ENCODE measurements at places on chromosomes 7 and 10.

GRCh38 chr7:25877802-25878789, 273.9 kb upstream of the NFE2L3 start:
- no peak for DNase-seq

DNA sequence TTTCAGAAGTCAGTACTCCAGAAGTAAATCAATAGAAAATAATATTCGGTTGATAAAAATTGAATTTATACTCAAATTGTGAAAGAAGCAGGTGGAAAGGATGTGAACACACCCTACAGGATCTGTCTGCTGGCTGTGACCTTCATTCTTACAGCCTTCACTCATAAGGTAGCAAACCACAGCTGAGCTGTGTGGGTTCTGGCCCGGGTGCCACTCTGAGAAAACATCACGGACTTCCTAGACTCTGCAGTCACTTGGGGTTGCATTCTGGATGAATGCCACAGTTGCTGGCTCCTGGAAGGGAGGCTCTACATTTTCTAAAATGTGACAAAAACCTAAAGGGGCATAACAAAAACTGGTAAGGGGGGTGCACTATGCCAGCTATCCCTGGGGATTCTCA, 36.0 kb upstream of the ABLIM1 start:
- no peak for DNase-seq

DNA sequence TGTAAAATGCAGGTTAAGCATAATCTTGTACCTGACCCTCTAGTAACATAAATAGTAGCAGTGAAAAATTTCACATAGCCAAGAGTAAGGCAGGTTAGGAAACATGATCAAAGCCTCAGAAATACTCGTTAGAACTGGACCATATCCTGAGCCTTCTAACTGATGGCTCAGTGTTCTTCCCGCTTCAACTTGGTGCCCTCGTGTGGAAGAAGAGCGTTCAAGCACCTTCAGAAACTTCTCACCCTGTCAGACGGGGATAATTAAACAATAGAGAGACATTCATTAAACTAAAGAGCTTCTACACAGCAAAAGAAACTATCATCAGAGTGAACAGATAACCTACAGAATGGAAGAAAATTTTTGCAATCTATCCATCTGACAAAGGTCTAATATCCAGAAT, 124.5 kb downstream of the MYOF start:
- peak; percentile 13 for DNase-seq

DNA sequence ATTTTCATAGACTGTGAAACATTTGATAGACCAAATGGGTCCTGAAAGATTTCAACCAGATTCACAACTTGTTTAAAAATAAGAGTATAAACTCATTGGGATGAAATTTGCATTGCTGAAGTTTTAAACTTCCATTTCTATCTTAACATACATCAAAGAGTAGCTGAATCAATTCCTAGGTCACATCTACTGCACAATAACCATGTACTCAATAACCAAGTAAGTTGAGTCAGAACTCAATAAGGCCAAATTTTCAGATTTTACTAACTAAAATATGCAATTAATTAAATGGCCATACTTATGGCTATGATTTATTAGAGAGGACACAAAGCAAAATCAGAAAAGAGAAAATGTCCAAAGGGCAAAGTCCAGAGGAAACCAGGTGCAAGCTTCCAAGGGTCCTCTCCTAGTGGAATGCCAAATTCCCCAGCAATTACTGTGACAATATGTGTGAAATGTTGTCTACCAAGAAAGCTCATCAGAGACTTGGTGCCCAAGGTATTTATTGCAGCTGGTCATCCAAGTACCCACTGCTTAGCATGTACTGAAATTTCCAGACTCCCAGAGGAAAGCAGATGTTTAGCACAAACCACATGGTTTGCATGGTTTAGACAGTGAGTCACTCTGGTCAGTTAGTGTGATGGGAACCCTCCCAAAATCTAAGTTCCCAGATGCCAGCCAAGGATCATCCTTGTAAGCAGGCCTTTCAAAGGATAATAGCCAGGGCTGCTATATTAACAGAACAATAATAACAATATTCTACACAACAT, 238.9 kb downstream of the IPMK start:
- DNase-seq = no peak

DNA sequence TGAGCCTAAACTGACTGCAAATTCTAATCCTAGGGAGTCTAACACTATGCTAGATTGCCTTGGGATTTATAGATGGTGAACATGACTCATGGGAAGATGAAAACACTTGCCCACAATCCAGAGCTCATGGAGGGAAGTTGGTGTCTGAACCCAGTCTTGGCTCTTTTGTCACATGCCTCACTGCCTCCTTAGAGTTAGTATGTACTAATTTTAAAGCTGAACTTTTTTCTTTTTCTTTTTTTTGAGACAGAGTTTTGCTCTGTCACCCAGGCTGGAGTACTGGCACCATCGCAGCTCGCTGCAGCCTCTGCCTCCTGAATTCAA, 14.4 kb downstream of the MRPL32 start:
- no peak for DNase-seq

GRCh38 chr7:96311967-96312366, 9.9 kb downstream of the SLC25A13 start:
- DNase-seq = no peak

GRCh38 chr10:119396008-119396708, 146.4 kb downstream of the RGS10 start:
- DNase-seq = no peak

- DNase-seq = no peak
Measured at GRCh38 chr7:146510088-146510680, 393.6 kb downstream of the CNTNAP2 start.

GRCh38 chr10:111873041-111873440, 310.5 kb downstream of the GPAM start:
- DNase-seq = no peak

DNA sequence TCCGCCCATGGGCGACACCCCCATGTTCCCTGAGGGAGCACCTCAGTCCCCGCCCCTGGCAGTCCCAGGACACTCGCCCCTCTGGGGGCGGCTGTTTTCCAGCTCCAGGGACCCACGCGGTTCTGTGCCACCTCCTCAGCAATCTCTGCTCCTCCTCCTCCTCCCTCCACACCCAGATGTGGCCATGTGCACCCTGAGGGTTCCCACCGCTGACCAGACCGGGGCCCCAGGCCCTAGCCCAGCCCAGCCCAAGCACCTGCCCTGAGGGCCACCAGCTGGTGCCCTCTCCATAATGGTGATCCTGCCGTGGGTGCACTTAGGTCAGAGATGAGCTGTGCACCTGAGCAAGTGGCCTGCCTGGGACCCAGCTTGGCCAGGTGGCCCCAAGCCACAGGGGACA, 25.1 kb downstream of the AP5Z1 start:
- no peak for DNase-seq

DNA sequence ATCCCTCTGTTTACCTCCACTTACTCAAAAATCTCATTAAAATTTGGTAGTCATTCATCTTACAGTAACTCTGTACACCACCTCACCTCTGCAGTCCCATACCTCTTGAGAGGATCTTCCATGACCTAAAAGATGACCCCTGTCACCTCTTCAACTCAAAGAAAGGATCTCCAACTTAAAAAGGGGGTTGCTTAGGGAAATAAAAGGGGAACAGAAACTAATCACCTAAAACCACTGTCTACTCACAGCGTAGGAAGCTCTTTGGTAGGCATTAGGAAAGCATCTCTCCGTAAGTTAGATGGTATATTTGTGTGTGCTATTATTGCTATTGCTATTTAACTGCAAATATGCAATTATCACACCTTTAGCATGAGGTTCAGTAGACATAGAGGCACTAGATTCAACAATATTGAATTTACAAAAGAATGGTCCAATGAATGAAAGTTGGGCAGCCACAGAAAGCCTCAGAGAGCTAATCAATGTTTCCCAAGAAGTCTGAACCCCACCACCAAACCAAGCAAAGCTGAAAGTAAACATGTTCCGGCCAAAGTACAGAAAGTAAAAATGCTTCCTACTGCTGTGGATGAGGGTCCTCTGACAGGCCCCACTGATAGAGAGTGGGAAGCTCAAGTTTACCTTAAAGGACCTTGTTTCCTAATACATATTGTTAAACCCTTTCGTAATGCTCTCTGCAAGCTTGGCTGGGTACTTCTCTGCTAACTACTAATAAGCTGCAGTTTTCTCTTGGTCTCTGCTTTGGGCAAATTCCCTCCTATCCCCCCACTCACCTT, 105.8 kb downstream of the GRM8 start:
- DNase-seq = no peak

GRCh38 chr10:13853854-13854253, 267.1 kb downstream of the PRPF18 start:
- DNase-seq = no peak

GRCh38 chr7:6250364-6250833, 22.0 kb downstream of the CYTH3 start:
- DNase-seq = no peak

GRCh38 chr7:7017707-7018280, 164.6 kb upstream of the C1GALT1 start:
- DNase-seq = no peak

GRCh38 chr10:11165591-11166543, 148.2 kb downstream of the CELF2 start:
- DNase-seq = no peak

GRCh38 chr10:26408858-26409494, 29.2 kb upstream of the APBB1IP start:
- DNase-seq = no peak

DNA sequence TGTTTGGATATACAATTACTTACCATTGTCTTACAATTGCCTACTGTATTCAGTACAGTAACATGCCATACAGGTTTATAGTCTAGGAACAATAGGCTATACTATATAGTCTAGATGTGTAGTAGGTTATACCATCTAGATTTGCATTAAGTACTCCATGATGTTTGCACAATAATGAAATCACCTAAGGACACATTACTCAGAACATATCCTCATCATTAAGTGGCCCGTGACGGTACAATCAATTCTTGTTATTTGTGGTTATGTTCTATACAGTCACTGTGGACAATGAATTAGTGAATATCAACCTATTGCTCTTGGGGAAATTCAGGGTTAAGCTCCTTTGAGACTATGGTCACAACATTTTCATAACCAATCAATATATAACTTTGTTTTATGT, 75.6 kb downstream of the MICU1 start:
- DNase-seq = no peak

- DNase-seq = no peak
Measured at GRCh38 chr7:153301936-153302335, 542.4 kb downstream of the ACTR3B start.

GRCh38 chr10:126979311-126979710, 74.1 kb downstream of the DOCK1 start:
- no peak for DNase-seq

GRCh38 chr10:74730246-74730645, 96.2 kb upstream of the KAT6B start:
- no peak for DNase-seq

GRCh38 chr7:96344236-96344635, 22.3 kb upstream of the SLC25A13 start:
- no peak for DNase-seq

GRCh38 chr10:129192344-129193128, 274.5 kb upstream of the MGMT start:
- DNase-seq = no peak

- no peak for DNase-seq
Measured at GRCh38 chr7:46880508-46881196, 701.3 kb downstream of the TNS3 start.

GRCh38 chr7:129559564-129559963, 52.0 kb upstream of the NRF1 start:
- DNase-seq = no peak

DNA sequence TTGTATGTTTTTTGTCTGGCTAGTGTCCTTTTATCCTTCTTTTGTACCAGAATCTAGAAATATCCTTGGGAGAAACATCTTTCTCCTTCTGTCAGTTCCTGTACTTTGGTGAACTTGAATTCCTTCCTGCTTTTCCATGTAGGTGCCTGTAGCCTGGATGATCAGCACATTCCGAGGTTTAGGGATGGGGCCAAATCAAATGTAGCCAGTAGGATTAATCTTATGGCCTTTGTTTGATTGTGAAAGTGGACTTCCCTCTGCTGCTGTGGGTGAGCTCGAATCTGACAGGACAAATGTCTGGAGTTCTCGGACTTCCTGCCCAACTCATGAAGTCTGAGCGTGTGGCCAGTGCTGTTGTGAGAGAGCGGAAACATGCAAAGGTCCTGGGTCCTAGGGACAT, 33.2 kb upstream of the NAMPT start:
- no peak for DNase-seq

- DNase-seq = peak; percentile 88
Measured at GRCh38 chr10:30002426-30003266, 56.7 kb downstream of the JCAD start.

GRCh38 chr10:132448248-132448731, 51.3 kb downstream of the PWWP2B start:
- DNase-seq = no peak

DNA sequence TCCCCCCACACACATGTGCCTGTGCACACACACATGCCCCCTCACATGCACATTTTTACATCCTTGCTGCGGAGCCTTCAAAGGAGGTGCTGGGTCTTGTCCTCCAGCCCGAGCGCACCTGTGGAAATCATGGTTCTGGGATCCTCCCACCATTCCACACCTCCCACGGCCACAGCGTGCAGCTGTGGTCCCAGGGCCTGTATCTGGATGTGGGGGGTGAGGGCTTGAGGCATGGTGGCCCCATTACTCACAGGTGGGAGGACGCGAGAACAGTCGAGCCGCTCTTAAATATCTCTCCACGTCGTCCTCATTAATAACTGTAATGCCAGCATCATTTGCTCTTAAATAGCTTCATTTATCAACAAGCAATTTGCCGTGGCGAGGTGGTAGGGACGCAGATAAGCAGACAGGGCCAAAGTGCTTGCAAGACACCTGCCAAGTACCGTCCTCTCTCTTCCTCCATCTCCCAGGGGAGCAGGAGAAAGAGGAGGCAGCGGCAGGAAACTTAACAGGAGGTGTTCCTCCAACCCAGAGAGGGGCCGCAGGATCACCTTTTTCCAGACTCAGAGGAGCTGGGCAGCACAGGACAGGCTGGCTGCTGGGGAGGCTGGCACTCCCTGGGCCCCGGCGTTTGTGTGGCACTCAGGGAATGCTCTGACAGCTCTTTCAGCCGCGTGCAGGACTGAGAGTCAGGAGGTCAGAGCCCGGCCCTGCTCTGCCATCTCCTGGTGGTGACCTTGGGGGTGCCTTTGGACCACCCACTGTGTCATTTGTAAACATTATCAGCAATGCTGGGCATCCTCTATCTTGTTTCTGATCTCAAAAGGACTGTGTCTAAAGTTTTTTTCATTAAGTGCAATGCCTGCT, 87.4 kb downstream of the CDH23 start:
- no peak for DNase-seq

- DNase-seq = no peak
Measured at GRCh38 chr7:157375410-157375809, 38.6 kb downstream of the DNAJB6 start.

- DNase-seq = no peak
Measured at GRCh38 chr7:117825132-117825531, 48.1 kb downstream of the CTTNBP2 start.

DNA sequence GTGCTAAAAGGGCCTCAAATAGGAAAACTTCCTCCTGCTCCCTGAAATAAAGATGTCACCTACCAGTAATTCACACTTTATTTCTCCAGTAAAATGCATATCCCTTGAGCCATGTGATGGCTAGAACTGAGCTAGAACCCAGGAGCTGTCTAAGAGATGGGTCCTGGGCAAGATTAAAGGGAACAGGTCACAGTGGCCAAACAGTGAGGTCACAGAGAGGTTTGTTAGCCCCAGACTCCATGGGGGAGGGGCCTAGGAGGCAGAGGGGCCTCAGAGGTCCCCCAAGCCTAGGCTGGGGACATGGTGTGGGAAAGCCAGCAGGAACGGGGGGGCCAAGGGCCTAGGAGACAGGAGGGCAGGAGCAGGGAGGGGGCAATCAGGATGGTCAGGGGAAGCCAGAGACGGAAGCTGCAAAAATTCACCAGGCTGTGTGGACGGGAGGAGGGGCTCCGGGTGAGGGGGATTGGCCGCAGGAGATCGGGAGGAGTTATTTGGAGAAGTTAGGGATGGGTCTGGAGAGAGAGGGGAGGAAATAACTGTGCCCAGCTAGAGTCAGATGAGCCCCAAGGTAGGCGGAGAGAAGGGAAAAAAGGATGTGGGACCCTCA, 3.3 kb downstream of the FBXO24 start:
- no peak for DNase-seq

All from Caco-2 (cell line).